T-helper 1 cell (primary cell): ENCODE measurements at places on chromosomes 6 and 20.

- DNase-seq = no peak
Measured at GRCh38 chr6:99364026-99364425, 14.6 kb upstream of the FAXC start.

DNA sequence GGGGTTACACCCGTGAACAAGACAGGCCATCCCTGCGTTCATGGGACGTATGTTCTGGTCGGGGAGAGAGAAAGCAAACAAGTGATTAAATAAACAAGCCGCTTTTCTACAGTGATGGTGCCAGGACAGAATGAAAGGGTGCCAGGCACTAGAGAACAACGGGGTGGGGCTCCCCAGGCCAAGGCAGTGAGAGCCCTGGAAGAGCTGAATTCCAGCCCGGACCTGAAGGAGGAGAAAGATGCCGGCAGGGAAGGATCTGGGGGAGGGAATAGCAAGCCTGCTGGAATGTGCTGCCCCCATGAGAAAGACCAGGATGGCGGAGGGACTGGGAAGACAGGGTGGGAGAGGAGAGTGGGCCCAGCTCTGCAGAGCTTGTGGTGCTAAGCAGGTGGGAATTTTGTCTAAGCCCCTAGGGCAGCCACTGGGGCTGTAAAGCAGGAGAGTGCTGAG is 7.5 kb downstream of the SNAI1 start:
- no peak for DNase-seq

GRCh38 chr6:44254191-44255104 is 2.9 kb downstream of the SLC35B2 start:
- no peak for DNase-seq

GRCh38 chr6:3615391-3616380 is 135.8 kb downstream of the PXDC1 start:
- no peak for DNase-seq

GRCh38 chr20:54648421-54649142 is 173.2 kb downstream of the DOK5 start:
- no peak for DNase-seq

GRCh38 chr6:44373051-44373450 is 14.5 kb upstream of the CDC5L start:
- no peak for DNase-seq

- no peak for DNase-seq
Measured at GRCh38 chr20:15682690-15683089, 890.6 kb downstream of the KIF16B start.

GRCh38 chr6:13277231-13277630 is 51.1 kb downstream of the TBC1D7 start:
- DNase-seq = no peak

DNA sequence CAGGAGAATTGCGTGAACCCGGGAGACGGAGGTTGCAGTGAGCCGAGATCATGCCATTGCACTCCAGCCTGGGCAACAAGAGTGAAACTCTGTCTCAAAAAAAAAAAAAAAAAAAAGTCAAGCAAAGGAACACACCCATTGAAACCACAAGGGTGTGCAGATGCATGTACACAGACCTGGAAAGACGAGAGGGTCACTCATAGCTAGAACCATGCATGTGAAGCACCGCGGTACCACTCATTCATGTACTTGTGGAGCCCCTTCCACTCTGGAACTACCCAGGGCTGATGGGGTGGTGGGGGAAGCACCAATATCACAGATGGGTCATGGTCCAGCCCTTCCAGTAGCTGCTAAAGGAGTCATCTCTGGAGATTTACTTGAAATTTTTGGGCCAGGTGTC is 7.4 kb upstream of the TJAP1 start:
- DNase-seq = no peak

DNA sequence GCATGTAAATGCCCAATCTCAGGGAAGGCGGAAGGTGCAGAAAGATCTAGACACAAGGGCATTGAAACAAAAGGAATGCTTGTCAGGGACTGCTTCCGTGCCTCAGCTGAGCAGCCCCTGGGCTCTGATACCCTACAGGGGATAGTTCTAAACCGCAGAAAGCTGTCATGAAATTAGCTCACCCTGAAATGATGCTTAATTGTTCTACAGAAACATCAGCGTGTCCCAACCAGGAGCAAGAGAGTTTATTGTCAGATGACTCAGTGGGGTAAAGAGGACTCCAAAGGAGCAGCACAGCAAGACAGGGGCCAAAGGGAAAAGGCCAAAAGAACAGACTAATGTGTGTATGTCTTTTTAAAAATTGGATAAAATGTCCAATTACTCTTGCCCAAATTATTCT is 258.4 kb upstream of the JARID2 start:
- DNase-seq = no peak

- no peak for DNase-seq
Measured at GRCh38 chr6:44558832-44559251, 171.3 kb downstream of the CDC5L start.

GRCh38 chr6:81031416-81031815 is 721.1 kb downstream of the TENT5A start:
- no peak for DNase-seq

- no peak for DNase-seq
Measured at GRCh38 chr20:52332649-52333250, 141.2 kb upstream of the ZFP64 start.

DNA sequence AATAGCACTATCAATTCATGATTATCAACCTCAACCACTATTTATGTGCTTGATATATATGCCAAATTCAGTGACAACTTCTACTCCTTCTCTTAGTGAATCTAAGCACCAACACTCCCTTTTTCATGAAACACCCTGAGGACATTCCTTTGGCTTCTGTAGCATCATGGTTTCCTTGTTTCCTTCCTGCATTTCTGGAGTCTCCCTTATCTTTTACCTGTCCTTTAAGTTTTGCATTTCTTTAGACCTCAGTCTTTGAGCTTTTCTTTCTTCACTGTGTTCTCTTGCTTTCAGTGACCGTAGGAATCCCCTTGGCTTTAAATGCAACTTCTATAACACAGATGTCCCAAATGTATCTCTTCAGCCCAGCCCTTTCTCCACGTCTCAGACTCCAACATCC is 143.8 kb upstream of the MLIP start:
- DNase-seq = no peak

GRCh38 chr6:107729098-107729497 is 95.0 kb downstream of the SCML4 start:
- no peak for DNase-seq

DNA sequence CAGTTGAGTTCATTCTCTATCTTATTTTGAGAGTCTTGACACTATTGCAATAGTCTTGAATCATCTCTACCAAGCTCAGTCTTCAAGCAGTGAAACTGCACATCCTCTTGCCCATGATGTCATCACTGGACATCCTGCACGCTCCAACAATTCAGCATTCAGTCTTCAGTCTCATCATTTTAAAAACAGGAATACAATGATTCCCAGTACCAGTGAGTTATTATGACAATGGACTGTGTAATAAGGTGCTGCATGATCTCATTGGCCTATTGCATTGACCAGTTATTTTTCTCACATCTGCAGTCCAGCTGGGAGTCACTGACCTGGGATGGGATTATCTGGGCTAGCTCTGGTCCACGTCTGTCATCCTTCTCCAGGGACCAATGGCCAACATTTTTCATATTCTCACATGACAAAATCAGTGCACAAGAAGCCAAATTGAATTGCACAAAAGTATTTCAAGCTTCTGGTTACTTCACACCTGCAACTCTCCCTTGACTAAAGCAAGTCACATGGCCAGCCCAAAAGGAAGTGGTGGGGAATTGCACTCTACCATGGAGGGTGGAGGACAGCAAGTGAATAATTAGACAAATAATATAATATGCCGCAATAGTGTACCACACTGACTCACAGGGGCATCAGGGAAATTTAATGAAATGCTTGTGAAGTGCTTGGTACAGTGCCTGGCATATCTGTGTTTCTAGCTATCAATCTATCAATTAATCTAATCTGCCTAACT is 6.4 kb upstream of the CST2 start:
- no peak for DNase-seq

- no peak for DNase-seq
Measured at GRCh38 chr6:113610377-113610988, 246.7 kb upstream of the MARCKS start.

- DNase-seq = no peak
Measured at GRCh38 chr6:35874730-35875129, 46.2 kb downstream of the SRPK1 start.

DNA sequence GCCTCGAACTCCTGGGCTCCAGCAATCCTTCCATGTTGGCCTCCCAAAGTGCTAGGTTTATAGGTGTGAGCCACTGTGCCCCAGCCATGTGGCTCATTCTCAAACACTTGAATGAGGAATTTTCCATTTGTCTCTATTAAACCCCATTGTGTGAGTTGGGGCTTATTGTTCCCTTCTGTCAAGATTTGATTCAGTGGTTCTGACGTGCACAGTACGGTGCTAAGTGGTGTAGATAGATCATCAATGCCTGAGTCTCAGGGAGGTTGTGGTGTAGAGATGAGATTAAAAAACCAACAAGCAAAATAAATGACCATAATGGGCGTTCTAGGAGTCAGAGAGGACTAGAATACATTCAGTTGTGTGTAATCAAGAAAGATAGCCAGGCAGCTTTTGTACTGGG is 335.6 kb downstream of the PRL start:
- no peak for DNase-seq

GRCh38 chr20:63326314-63327230 is 33.6 kb downstream of the COL20A1 start:
- no peak for DNase-seq
